ENCODE measurements at places on chromosomes 3 and 15.
A peak's percentile ranks its signal among the peaks of the same experiment; 100 is the strongest.

GRCh38 chr15:45114076-45114750 is at the start of the genes DUOX2 and DUOXA2:
TSS of gene DUOX2 (minus strand) at chr15:45114172. CDS start at chr15:45113411, 761 bp downstream.
TSS of gene DUOXA2 (plus strand) at chr15:45114326. CDS start at chr15:45114606, 280 bp downstream.
- no peak for DNase-seq

GRCh38 chr3:141112686-141113297 is 61.6 kb downstream of the SPSB4 start:
- DNase-seq, result no peak

DNA sequence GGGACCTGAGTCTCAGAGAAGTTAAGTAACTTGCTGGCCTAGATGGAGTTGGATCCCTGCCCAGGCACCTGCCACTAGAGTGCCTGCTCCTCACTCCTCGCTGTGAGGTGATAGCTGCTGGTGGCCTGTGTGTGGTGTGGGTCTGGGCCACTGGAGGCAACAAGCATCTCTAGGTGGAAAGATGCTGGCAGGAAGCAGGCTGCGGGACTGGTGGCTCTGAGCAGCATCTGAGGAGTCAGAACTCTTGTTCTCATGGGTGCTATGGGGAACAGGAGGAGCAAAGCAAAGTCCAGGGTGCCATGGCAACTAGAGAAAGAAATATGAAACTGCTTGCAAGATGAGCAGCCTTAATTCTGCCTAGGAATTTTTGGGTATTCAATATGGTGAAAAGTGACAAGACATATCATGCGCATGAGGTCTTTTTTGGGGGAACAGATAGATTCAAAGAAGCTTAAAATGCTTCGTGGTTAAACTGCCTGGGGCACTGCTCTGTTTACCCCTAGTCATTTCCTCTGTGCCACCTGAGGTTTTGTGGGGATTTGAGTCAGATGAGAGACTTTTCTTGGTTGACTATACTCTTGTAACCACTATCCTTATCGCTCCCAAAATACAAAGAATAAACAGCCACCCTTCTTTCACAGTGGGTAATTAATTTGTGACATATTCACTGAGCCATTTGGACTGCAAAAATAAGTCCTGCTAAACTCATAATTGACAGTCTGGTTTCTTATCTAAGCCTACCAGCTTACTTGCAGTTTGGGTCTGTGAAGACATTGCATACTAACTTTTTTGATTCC is 50.3 kb downstream of the MED12L start:
- peak; percentile 2 for DNase-seq

DNA sequence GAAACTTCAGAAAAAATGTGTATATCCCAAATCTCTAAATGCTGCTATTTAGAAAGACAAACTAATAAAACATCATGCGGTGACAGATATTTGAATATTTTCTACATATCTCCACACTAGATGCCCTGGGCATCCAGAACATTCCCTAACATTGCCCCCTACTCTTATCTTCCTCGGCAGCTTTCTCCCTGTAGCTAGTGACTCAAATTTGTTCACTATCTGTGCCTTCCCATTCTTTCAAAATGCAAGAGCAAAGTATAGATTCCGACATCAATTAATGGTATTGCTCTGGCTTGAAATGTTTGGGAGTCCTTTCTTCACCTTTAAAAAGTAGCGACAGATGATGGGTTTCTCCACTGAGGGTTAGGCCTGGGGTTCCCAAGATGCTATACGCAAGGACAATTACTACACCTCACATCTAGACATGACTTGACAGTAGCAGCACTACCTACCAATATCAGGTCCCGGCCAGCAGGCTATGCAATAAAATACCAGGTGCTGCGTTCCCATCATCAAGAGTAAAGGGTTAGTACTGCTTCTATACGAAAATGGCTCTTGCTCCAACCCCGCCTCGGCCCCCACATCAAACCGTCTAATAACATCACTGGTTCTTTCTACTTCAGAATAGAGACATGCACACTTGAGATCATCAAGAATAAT is 631 bp downstream of the UBR1 start:
- no peak for DNase-seq

GRCh38 chr3:59401924-59402323 is 352.1 kb upstream of the CFAP20DC start:
- DNase-seq, result no peak

DNA sequence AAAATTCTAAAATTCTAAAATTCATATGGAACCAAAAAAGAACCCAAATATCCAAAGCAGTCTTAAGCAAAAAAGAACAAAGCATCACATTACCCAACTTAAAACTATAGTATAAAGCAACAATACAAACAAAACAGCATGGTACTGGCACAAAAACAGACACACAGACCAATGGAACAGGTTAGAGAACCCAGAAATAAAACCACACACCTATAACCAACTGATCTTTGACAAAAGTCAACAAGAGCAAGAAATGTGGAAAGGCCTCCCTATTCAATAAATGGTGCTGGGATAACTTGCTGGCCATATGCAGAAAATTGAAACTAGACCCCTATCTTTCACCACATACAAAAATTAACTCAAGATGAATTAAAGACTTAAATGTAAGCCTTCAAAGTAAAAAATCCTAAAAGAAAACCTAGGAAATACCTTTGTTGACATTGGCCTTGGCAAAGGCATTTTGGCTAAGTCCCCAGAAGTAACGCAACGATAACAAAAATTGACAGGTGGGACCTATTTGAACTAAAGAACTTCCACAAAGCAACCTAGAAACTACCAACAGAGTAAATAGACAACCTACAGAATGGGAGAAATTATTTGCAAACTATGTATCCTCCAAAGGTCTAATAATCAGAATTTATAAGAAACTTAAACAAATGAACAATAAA is 56.9 kb downstream of the TTBK2 start:
- no peak for DNase-seq
